ENCODE measurements at places on chromosomes 4 and X.

GRCh38 chr4:154329268-154329868, 162.2 kb downstream of the DCHS2 start:
- DNase-seq: no peak

DNA sequence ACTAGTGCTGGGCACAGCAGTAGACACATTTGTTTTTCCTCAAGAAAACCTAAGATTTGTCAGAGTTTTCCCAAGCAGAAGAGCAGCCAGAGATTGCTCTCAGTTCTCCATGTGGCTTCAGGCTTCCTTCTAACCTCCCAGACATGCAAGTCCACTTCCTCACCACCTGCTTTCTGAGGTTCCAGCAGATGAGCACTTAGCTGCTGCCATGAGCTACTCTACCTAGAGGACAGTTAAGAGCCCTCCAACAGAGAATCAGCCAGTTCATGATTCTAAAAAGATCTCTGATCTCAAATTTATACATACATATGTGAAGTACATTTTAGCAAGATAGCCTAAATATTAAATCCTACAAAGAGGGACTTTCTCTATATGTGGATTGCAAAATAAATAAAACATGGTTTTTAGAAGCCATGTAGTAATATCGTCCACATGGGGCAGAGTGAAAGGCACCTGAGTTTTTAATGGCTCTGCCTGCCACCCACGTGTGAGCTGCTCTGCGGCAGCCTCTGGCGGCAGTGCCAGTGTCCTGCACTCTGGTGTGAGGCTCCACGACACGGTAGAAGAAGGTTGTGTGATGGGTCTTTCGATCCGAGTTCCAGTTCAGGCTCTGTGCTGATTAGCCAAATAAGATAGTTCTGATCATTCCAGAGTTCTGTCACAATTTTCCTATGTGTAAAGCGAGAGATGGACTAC, 10.3 kb downstream of the CYP4V2 start:
- DNase-seq: no peak

GRCh38 chr4:146186596-146186995, 11.1 kb downstream of the LSM6 start:
- no peak for DNase-seq

DNA sequence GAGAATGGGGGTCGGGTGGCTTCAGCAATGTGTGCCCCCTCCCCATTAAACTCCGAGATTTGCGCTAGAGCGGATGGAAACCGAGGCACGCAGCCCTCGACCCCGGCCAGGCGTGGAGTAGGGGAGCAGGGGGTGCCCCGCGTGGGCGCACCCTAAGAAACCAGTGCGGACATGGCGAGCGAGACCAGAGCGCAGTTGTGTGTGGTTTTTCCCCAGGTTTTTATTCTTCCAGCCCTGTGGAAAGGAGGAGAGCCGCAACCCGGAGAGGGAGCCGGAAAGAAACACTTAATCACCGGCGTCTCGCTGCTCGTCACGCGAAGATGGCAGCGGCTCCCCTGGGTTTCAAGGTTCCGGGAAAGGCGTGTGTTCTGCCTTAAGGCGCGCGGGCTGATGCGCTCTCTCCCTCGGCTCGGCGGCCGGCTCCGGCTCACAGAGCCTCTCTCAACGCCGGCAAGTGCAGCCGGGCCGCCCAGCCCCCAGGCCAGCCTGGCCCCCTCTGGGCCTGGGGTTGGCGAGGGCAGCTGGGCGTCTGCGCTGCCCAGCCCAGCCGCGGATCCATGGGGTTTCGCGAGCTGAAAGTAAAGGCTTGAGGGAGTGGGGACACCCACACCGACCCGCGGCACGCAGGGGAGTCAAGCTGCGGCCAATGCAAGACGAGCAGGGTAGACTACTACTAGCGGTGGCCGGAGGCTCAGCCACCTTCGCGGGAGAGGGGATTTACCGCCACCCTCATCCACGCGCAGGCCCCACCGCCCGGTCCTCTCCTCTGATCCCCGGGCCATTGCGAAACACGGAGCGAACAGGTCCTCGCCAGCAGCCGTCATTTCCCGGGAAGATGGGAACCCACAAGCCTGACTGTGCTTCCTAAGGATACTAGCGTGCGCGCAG, 74.0 kb upstream of the BCOR start:
- DNase-seq: no peak

DNA sequence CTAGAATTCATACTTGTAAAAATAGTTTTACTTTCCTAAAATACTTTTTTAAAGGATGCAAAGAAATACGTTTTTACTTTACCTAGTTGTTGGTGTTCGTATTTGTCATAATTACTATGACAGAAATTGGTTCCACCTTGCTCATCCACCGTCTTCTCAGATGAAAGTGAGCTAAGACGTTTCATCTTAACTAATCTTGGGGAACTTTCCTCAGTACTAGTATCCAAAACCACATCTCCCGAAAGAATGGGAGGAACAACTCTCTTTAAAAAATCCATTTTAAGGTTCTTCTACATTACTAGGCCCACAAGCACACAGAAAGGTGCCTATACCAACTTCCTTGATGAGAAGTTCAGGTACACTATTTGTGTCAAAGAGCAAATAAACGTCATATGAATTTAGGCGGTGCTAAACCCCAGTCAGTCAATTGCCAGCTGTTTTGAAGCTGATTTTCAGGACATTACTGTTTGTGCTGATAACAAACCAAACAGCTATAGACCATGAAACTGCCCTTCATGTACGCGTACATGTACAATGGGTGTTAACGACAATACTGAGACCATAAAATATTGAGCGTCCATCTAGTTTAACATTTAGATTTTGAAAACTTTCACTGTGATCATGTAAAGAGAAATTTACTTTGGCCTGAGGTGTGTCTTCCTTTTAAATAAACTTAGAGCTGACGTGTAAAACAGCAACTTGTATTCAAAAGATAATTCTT, 99.1 kb downstream of the FRYL start:
- DNase-seq: no peak

Measured in caudate nucleus (tissue), 63 donors.